ENCODE measurements at places on chromosomes 5 and 9.

- DNase-seq = no peak
These were observed 74.0 kb downstream of the HRH2 start for GRCh38 chr5:175731756-175732465.

DNA sequence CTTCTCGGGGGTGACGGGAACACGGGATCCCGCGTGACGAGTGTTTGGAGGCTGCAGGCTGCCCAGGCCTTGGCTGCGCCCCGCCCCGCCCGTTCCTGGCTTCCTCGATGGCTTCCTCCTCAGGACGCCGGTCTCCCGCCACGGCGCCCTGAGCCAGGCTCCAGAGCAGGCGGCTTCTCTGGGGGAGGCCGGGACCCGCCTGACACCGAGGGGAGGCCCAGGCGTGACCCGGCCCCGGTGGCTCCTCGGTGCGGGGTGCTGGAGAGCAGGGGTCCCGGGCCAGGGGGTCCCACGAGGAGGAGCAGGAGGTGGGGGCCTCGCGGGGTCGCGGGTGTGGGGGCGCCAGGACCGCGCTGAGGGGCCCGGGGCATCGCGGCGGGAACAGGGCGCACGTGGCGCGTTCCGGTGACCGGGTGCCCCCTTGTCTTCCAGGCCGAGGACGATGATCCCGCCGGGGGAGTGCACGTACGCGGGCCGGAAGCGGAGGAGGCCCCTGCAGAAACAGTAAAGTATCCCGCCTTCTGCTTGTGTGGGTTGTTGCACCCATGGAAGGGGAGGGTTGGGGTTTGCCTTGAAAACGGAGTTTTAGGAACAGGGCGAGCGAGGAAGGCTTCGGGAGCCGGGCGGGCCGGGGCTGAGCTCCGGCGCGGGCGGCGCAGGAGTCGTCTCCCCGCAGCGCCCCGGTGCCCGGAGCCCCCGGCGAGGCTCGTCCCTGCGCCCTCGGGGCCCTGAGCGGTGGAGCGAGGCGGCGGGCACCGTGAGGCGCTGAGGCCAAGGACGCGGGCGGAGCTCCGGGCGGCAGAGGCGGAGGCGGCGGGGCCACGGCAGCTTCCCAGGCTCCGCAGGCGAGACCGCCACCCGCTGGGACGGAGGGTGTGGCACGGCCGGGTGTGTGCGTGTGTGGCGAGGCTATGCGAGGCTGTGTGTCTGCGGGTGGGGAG is 22.2 kb downstream of the AHRR start:
- DNase-seq = peak; percentile 79

- no peak for DNase-seq
These were observed 568.7 kb upstream of the ADAMTS16 start for GRCh38 chr5:4571248-4571948.

- no peak for DNase-seq
These were observed 2.9 kb downstream of the B4GALT1 start for GRCh38 chr9:33164138-33164809.

DNA sequence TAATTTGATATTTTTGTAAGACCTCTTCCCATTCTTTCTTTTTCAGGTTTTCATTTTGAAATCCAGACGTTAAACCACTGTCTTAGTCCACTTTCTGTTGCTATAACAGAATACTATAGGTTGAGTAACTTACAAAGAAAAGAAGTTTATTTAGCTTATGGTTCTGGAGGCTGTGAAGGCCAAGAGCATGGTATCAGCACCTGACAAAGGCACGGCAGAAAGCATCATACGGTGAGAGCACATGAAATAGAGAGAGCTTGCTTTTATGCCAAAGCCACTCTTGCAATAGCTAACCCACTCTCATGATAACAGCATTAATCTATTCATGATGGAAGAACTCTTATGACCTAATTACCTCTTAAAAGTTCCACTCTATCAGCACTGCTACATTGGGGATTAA is 255.6 kb upstream of the PDE4D start:
- DNase-seq = no peak

DNA sequence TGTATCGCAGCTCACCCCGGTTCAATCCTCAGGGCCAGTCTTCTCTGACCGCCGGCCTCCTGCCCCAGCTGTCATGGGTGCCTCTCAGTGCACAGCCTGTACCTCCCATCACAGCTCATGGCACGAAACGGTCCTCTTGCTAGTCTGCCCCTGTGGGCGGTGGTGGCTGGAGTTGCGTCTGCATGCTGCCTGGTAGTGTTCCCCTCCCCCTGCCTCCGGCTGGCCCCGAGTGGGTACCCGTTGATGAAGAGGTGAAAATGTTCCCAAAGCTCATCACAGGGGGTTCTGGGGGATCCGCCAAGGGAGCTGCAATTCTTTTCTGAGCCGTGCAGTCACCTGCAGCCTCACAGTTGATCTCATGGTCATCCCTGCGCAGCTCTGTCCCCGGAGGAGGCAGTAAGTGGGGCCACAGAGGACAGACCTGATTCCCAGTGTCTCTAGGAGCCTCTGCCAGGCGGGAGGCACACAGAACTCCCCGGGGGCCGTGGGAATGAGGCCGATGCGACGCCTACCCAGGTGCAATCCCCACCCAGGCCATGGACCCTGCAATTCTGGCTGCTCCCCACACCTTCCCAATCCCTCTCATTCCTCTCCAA is 34.7 kb upstream of the FIBCD1 start:
- no peak for DNase-seq

GRCh38 chr5:143004361-143005145 is 234.4 kb downstream of the ARHGAP26 start:
- DNase-seq = no peak

DNA sequence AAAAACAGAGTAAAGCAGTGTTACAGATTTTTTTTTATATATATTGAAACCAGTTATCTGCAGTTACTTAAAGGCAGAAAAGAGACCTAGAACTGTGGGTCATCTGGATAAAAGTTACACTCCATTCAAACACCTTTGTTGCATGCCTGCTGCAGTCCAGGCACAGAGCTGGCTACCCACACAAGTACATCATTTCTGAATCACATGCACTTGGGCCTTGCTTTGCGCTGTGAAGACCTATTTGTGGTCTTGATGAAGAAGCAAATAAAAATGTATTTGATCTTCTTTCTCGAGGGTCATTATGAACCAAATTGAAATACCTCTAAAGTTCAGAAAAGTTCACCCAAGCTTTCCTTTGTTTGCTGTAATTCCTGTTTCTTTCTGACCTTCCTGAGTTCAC is 503.0 kb upstream of the ZNF608 start:
- no peak for DNase-seq

DNA sequence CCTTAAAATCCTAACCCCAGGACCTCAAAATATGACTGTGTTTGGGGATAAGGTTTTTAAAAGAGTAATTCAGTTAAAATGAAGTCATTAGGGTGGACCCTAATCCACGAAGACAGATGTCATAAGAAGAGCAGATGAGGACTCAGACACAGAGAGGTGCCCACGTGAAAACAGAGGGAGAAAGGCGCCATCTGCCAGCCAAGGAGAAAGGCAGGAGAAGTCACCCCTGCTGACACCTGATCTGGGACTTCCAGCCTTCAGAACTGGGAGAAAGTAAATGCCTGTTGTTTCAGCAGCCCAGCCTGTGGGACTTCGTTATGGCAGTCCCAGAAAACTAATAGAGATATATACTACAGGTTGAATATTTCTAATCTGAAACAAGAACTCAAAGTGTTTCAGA is 67.4 kb downstream of the ROR2 start:
- no peak for DNase-seq

- DNase-seq = no peak
These were observed 274.8 kb upstream of the CCNG1 start for GRCh38 chr5:163162645-163163044.

GRCh38 chr9:76873821-76874220 is 32.1 kb downstream of the PRUNE2 start:
- DNase-seq = no peak

DNA sequence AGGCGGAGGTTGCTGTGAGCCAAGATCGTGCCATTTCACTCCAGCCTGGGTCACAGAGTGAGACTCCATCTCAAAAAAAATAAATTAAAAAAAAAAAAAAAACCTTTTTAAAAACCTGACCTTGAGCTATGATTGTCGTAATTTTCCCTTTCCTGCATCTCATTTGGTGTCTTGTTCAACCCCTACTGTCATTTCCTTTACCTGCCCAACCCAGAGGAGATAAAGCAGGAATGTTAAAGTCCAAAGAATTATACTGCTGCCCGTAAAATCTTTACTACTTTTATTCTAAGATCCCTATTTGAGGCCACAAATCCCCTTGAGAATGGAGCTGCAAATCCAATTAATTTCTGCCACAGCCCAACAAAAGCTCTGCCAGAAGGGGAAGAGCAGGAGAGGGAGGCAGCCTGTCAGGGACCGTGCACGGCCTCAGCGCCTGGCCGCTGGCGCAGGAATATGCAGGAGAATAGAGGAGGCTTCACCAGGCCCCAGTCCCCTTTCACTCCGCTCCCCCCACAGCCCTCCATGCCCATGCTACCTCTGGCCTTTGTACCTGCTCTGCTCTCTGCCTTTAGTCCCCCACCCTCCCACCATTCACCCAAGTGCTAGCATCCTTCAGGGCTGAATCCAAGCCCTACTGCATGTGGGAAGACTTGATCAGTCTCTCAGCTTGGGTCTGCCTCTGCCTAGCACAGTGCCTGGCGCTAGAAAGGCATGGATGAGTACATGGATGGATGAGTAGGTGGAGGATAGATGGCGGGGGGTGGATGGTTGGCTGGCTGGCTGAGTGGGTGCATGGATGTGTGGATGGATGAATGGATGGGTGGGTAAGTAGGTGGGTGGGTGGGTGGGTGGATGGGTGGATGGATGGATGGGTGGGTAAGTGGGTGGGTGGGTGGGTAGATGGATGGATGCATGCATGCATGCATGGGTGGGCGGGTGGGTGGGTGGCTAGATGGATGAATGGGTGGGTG is 99.8 kb upstream of the SARDH start:
- no peak for DNase-seq

GRCh38 chr9:7137040-7137439 is 379.3 kb downstream of the KDM4C start:
- no peak for DNase-seq

GRCh38 chr5:15285901-15286583 is 213.9 kb upstream of the FBXL7 start:
- no peak for DNase-seq

GRCh38 chr9:132806723-132807421 is 71.2 kb downstream of the AK8 start:
- no peak for DNase-seq

- DNase-seq = no peak
These were observed 201.7 kb downstream of the PAPPA start for GRCh38 chr9:116355153-116355921.

GRCh38 chr9:20994486-20994885 is 37.0 kb downstream of the HACD4 start:
- DNase-seq = peak; percentile 59

GRCh38 chr5:9251379-9251980 is 294.4 kb downstream of the SEMA5A start:
- no peak for DNase-seq

DNA sequence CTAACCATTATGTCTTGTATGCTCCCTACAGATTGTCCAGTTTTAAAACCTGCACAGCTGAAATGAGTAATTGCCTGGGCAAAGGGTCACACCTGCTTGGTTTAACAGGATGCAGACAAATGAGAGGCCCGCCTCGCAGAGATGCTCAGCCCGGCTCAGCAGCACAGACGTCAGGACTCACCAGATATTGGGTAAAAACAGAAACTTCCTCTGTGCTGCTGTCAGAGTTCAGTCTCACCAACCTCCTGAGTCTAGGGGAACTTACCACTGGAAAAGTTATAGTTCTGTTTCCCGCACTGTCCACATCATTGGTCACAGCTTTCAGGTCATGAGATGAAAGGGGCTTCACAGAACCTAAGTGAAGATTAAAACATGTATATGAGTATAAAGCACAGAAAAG is 152.5 kb downstream of the ESM1 start:
- DNase-seq = no peak

GRCh38 chr5:147520450-147520849 is 10.6 kb upstream of the DPYSL3 start:
- DNase-seq = no peak

DNA sequence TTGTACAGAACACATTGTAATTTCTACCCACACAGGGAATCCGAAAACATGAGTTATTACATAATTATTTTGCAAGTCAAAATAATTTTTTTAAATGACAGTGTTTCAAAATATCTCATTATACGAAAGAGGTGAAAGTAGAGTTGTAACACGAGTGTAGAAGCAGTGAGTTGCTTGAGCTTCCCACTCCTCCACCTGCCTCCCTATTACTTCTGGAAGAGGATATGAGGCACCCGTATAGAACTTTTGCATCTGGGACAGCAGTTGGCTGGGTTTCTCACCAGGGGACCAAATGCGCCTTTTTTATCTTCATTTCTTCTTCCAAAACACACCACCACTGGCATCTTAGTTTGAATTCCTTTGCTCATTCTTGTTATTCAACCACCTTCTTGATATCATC is 779.0 kb upstream of the COX7C start:
- DNase-seq = no peak

DNA sequence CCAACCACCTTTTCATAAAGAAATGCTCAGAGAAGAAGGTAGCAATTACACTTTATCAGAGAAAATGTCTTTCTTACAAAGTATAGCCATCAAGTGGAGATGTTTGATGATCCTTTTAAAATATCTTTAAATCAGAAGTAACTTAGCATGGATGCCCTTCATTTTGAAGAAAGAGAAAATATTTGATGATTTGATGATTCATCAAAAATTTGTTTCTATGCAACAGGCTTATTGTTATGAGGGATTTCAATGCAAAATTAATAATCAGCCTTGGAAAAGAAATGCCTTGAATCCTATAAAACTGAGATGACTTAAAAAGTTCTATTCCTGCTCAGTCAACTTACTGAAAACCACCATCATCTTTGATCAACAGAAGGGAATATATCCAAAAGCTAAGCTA is 291.6 kb downstream of the MLLT3 start:
- DNase-seq = no peak

- no peak for DNase-seq
These were observed 82.1 kb downstream of the CCDC192 start for GRCh38 chr5:127785098-127785927.

DNA sequence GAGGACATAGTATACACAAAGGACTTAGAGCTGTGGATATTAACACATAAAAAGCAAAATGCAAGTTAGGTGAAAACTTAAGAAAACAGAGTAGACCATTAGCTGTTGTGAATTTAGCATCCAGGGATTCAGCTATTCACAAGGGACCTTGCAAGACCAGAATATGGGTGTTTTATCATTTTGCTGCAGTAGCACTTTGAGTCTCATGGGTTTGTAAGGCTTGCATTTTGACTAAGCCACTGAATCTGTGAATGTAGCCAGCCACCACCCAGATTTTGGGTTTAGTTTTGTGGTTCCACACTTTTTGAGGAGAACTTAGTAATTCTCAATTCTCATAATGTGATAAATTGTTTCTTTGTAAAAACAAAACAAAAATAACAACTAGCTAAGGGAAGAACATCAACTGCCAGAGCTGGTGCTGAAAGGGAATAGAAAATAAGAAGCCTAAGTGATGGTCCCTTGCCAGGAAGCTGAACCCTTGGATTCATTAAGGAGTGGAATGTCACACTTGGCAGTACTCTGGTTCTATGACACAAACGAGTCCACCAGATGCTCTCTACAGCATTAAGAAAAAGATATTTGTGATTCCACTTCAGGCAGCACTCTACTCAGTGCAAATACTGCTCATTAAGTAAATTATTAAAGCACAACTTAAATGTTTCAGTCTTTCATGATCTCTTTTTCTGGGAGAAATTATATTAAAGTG is 557.4 kb upstream of the ZNF462 start:
- DNase-seq = no peak

All from HEK293T (cell line).